Umbilical cord (tissue), 2 donors: ENCODE measurements at places on chromosomes 1 and 21. TPM values are rescaled to one million over a fixed set of nuclear protein-coding genes. Genes with fewer than 3 reads are reported as not detected.

DNA sequence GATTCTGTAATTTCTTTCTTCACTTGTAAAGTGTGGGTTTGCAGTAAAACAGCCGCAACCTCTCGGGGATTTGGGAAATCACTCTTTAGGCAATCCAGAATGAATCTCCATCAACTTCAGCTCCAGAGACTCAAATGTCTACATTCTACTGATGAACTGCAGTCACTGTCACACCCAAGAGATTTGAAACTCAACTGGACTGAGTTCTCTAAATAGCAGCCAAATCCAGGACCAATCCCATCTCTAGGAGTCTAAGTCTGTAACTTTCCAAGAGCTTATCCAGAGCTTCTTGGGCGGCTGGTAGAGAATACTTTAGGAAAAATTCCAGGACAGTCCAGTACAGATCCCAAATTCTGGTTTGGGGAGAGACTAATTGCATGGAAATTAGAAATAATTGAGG lies 62.9 kb downstream of the ADAMTS1 start:
- DNase-seq, result peak; percentile 88

DNA sequence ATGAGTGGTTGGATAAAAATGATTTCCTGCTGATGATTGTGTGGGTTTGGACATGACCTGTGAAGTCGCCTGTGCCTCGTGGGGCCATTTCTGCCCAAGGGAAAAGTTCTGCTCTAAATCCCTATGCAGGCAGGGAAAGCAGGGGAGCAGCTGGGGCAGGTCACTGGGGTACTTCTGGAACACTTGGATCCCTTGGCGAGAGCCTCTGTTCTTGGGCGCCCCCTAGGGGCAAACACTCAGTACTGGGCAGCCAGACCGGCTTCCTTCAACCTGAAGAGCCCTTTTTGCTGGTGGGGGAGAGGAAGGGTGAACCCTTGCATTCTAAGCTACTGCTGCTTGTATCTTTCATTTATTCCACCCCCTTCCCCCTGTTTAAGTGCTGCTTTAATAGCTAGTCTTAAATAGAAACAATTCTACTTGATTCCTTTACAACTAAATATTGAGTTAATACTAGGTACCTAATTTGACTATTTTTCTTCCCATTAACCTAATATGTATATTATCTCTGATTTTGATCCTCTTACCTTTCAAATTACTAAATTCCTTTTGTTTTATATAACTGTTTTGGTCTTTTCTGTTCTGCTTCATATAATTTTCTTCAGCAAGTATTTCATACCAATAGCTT lies 5.1 kb upstream of the CLEC20A start:
- peak; percentile 57 for DNase-seq

DNA sequence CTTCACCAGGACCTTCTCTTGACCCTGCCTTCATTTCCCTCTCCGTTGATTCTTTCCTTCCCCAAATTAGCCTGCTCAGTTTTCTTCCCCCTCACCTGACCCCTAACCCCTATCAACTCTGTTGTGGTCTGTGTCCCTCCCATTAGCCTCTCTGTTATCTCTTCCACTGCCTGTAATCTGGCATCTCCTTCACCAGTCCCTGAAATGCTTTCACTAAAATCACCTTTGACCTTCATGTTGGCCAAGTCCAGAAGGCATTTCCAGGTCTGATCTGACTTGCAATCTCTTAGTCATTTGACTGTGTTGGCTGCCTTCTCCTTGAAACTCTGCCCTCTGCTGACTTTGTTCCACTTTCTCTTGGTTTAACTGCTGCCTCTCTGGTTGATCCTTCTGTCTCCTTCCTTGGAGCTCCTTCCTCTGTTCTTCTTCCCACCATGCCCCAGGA lies 28.2 kb downstream of the ATP8B2 start:
- peak; percentile 53 for DNase-seq

DNA sequence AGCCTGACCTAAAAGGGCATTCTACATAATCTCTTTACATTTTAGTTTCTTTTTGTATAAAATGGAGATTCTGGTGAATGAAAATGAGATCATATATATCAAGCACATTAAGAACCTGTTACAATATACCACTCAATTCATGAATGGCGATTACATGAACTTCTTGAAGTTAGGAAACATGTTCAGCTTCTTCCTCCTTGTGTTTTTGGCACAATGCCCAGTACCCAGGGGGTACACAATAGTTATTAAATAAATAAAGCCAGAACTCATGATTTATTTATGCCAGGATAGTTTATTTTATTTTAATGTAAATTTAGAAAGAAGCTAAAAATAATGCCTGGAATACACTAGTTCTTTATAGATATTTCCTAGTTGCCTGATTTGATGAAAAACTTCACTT lies 186.0 kb upstream of the PTGFR start:
- no peak for DNase-seq

- no peak for DNase-seq
Observed at GRCh38 chr1:147550302-147550937, 9.1 kb downstream of the BCL9 start.

DNA sequence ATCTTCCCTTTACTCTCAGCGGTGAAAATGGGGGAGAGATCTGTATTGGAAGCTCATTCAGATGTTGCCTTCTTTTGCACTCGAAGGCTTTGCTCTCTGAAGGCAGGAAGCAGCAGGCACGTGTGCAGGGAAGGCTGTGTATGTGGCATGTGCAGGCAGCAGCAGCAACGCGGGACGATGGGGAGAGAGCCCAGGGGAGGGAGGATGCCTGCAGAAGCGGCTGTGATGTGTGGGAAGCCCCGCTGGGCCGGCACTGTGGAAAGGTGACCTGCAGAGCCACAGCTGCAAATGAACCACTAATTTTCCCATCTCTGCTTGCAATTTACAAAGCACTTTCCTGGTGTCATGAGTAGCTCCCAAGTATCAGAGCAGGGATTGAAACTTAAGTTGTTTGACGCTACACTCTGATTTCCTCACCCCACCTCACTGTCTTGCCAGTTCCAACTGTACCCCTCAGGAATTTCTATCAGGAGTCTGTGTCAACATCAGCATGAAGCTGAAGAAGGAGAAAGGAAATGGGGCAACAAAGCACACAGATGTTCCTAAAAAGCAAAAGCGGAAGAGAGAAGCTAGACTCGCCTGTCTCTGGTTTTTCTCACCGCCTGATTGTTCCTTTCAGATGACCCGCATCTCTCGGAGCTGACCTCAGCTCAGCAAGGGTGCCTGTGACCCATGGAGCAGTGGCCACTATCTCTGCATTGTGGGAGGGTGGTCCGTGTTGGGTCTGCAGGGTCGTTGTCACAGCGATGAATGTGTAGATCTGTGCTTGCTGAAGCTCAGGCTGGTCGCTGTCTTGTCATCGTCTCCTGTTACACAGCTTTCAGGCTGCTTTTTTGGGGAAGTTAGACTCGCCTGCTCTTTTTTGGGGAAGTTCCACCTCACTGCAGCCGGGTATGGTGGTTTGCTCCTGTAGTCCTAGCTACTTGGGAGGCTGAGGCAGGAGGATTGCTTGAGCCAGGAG lies 156.1 kb downstream of the KIF26B start:
- peak; percentile 62 for DNase-seq

DNA sequence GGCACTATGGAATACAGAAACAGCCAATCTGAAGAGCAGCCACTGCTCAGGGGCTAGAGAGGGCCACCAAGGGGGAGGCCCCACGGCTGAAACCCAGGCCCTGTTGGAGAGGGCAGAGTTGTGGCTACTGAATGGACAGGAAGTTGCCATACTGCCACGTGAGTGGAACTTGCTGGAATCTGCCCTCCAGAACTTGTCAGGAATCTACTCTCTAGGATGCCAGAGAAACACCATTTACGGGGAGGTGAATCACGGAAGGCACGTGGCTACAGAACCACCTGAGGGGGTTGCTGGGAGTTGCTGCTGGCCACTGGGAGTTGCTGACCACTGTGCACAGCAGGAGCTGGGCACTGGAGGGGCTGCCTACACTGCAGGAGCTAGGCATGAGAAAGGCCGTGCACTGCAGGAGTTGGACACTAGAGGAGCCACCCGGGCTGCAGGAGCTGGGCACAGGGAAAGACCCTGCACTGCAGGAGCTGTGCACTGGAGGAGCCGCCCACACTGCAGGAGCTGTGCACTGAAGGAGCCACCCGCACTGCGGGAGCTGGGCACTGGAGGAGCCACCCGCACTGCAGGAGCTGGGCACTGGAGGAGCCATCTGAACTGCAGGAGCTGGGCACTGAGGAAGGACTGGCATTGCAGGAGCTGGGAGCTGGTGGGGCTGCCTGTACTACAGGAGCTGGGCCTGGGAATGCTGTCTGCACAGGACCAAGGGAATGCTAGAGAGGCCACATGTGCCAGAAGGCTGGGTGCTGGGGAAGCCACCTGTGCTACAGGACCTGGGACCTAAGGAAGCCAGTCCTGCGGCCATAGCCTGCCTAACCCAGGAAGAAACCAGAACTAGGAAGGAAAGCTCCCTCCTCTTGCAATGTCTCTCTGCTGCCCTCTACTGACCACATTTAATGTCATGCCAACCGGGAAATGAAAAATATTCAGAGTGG lies 343.4 kb downstream of the MATN1 start:
- peak; percentile 84 for DNase-seq

GRCh38 chr1:230381585-230381984 lies 44.5 kb downstream of the PGBD5 start:
- DNase-seq, result no peak

GRCh38 chr1:197604302-197604701 lies 171.0 kb downstream of the DENND1B start:
- DNase-seq, result no peak

Gene PM20D1
- 1.4 TPM for total RNA-seq

GRCh38 chr1:84425150-84425896 lies 27.0 kb downstream of the DNASE2B start:
- DNase-seq, result no peak

DNA sequence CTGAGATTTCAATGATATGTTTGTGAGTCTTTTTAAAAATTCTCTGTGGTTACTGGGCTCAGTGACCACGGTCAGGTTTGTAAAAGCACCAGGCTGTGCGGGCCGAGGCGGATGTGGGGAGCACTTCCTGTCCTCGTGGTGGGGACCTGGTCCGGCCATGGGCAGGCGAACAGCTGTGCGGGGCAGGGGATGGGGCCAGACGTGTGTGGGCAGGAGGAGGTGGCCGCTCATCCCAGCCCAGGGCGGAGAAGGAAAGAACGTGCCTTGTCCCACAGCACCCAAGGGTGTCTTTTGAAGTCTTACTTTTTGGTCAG lies 5.2 kb upstream of the OXCT2 start:
- DNase-seq, result no peak

Gene ADGRB2
- total RNA-seq, result 13.2 TPM
